ENCODE measurements at places on chromosomes 5 and 9.
A peak's percentile ranks its signal among the peaks of the same experiment; 100 is the strongest.

- peak; percentile 75 for DNase-seq
These were observed 72.6 kb downstream of the PIK3R1 start for GRCh38 chr5:68287976-68288706.

- DNase-seq = no peak
These were observed 407.0 kb upstream of the KLF4 start for GRCh38 chr9:107896544-107896943.

DNA sequence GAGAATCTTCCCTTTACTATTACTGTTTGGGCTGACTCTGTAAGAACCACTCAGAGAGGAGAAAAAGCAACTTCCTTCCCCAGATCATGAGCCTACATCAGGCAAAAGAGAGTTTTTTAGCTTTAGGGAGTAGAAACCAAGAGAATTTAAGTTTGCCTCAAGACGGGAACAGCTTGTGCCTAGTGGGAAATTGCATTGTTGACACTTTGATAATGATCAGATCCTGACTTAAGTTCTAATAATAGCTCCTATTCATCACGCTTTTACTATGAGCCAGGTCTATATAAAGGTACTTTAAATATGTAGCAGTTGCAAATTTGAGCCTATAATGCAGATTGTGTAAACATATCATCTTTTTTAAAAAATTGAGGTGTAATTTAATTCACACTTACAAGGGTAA, 298.2 kb downstream of the MAN2A1 start:
- DNase-seq = no peak

- no peak for DNase-seq
These were observed 493.5 kb downstream of the EBF1 start for GRCh38 chr5:158606233-158606632.

DNA sequence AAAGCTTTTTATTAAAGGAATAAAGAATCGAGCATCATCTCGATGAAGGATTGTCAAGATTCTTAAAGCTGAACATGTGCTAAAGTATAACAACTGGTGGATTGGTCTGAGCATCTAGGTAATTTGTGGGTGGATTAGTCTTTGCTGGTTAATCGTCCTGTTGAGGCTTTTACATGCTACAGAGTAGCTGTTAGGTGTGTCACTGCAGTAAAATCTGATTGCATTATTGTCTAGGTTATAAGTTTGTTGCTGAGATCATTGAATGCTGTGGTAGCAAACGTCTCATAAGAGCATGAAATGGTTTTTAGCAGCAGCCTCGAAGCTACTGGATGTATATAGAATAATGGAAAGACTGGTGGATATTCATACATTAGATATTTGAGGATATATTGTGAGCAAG, 7.2 kb downstream of the FBXO38 start:
- DNase-seq = no peak

- no peak for DNase-seq
These were observed 117.5 kb downstream of the TTC39B start for GRCh38 chr9:15189481-15189880.

- DNase-seq = peak; percentile 60
These were observed 37.4 kb downstream of the PIK3R1 start for GRCh38 chr5:68252673-68253623.

DNA sequence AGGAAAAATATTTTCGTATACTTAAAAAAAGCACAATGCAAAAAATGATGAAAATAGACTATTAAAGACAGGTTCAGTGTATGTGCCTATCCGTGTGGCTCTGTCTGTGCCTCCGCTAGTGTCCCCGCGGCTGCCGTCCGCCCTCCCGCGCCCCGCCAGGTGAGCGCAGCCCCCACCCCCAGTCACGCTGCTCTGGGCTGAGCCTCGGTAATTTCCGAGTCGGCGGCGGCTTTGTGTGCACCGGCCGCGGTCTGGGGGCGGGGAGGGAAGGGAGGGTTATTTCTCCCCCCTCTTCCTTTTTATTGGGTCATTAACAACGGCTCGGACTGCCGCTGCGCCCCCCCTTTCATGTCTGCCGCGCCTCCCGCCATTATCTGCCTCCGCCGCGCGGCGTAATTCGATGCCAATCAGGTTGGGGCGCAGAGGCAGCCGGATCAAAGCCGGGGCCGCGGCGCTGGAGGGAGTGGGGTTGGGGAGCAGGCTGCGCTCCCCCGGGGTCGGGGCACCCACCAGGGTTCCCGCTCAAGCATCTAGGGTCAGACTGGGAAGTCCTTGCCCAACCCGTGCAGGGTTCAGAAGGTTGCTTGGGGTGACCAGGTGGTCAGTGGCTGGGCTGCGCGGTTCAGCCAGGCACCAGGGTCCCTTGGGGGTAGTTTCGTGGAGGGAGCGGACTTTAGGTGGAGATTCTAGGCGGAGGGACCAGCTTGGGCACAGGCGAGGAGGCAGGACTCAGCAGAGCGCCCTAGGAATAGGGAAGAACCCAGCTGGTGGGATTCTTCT, 39.5 kb upstream of the PSD2 start:
- peak; percentile 78 for DNase-seq

DNA sequence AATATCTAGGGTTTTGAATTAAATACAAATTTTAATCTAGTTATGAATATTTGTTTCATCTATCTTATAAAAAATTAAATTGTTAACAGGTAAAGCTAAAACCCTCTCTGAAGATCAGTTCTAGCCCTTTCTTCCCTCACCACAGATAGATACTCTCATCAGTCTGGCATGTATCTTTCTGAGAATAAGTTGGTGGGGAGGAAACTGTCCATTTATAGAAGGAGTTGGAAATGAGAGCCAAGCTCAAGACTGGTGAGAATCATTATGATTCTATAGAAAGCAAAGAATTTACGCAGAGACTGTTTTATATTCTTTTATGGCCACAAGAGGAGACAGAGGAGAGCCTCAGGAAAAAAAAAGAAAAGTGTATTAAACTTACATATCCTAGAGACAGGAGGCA, 59.0 kb downstream of the STARD4 start:
- no peak for DNase-seq

- peak; percentile 74 for DNase-seq
These were observed 20.7 kb upstream of the ZNF782 start for GRCh38 chr9:96874947-96875460.

GRCh38 chr9:70987986-70988385, 133.4 kb downstream of the TRPM3 start:
- DNase-seq = no peak

DNA sequence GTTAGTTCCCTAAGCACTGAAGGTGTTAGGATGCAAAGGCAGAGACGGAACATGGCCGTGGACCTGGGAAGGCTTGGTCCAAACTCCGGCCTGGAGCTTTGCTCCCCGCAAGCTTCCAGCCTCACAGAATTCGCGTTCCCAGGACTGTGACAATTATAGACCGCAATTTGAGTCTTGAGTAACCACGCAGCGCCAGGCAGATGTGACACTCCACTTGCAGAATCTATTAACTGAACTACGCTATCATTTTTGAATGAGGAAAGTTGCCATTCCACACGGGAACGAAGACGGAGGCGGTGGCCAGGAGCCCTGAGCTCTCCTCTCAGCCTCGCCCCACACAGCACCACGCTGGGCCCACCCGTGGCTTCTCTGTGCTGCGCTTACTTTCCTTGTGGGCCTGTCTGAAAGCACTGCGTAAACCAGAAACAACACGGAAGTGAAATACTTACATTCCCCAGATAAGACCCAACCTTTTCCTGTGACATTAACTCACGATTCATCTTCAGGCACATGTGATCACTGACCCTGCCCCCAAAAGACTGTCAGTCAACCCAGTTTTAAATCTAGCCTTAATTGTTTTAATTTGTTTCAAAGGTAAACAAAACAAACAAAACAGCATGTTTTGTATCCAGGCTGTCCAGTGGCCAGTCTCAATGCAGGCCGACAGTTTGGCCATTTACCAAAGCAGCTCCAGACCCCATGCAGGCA, 16.1 kb upstream of the COL5A1 start:
- no peak for DNase-seq

GRCh38 chr5:74148321-74148720, 492.2 kb downstream of the ENC1 start:
- no peak for DNase-seq
